Activated naive CD8-positive, alpha-beta T cell treated with anti-CD3 and anti-CD28 coated beads for 36 hours (primary cell): ENCODE measurements at places on chromosomes 16 and 17.

- DNase-seq: no peak
Observed at GRCh38 chr17:19248151-19248927, 11.2 kb downstream of the EPN2 start.

DNA sequence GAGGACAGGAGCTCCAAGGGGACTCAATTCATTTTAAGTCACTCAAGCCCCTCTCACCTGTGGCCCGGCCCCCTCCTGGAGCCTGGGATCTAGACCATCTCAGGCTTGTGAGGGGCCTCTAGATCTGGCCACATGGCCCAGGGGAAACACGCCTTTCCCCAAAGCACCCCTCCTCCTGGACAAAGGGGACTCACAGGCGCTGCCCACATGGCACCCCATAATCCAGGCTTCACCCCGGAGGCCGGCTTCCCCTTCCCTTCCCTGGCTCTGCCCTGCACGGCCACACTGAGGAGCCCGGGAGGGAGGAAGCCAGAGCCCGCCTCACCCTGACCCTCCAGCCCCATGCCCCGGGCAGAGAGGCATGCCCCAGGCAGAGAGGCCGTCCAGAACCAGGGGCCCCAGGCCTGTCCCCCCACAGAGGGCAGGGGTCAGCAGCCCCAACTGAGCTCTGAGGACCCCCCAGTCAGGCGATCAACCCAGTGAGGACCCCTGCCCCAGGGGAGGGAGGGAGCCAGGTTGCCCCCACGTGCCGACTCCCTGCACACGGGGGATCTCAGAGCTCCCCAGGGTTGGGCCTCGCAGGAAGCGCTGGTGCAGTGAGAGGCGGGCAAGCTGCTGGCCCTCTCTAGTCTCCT, 10.9 kb downstream of the HS3ST6 start:
- DNase-seq: no peak

DNA sequence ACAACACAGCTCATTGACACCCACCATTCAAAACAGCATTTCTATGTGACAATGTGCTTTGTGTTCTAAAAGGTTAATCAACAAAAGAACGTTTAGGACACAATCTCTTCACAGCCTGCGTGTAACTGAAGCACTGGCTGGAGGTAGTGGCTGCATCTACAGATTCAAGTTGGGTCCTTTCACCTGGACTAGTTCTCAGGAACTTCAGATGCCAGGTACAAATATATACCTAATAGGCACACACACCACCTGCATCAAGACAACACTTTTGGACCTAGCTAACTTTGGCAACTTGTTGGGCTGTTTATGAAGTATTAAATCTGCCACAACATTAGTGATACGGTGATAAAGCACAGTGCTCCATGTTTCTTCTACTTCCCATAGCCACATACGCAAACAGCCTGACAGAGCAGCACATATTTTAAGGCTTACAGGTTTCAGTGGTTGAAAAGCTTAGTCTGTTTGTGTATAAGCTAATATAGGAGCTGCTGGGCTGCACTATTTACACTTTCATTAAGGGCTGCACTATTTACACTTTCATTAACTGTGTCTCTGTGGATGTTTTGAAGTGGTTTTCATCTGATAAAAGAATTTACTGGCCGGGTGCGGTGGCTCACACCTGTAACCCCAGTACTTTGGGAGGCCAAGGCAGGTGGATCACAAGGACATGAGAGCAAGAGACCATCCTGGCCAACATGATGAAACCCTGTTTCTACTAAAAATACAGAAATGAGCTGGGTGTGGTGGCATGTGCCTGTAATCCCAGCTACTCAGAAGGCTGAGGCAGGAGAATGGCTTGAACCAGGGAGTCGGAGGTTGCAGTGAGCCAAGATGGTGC, 132.6 kb downstream of the PARN start:
- no peak for DNase-seq

DNA sequence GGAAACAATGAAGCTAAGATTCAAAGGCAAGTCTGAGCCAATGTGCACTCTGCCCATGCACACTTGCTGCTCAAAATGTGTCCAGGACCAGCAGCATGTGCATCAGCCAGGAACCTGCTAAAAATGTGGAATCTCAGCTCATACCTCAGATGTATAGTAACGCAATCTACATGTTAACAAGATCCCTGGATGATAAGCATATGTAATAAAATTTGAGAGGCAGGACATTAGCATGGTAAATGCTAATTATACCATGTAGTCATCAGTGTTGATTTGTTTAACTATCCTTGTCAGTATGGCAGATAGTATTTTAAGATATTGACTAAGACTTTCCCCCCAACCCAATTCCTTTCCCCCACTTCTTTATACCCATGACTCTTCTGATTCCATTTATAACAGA, 379.6 kb downstream of the TOX3 start:
- no peak for DNase-seq

DNA sequence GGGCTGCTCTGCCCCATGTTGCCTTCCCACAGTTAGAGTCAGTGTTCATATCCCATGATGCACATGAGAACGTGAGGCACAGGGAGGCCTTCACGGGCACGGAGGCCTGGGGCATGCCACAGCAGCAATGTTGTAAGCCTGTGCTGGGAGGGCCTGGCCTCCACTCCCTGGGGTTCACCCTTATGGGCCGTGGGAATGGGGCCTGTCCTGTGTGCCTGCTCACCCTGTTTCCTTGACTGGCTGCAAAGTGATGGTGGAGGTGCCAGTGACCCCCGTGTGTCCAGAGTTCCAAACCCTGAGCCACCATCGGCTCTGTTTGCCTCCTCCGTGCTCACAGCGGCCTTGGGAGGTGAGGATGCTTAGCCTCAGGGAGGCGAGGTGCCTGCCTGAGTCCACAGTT, 9.6 kb downstream of the POLR3E start:
- DNase-seq: no peak

DNA sequence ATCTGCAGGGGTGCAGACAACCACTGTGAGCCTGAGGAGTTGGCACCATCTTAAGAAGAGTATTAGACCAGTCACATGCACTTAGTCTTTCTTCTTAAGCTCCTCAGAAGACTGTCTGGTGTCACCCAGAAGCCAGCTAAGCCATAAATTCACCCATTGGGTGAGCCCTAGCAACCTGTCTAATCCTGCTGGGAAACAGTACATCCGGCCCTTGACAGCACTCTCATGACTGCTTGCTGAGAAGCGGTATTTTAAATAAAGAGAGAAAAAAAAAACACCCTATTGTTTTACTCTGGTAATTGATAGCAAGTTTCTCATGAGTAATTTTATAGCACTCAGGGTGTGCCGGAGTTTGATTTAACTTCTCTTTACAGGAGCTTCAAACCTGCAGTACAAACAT, 134.7 kb downstream of the SOX9 start:
- no peak for DNase-seq
